G401 (cell line): ENCODE measurements at places on chromosomes 1 and 21. TPM values are rescaled to one million over a fixed set of nuclear protein-coding genes. Genes with fewer than 3 reads are reported as not detected.

GRCh38 chr1:59212706-59213105 lies 84.2 kb upstream of the FGGY start:
- DNase-seq = no peak

DNA sequence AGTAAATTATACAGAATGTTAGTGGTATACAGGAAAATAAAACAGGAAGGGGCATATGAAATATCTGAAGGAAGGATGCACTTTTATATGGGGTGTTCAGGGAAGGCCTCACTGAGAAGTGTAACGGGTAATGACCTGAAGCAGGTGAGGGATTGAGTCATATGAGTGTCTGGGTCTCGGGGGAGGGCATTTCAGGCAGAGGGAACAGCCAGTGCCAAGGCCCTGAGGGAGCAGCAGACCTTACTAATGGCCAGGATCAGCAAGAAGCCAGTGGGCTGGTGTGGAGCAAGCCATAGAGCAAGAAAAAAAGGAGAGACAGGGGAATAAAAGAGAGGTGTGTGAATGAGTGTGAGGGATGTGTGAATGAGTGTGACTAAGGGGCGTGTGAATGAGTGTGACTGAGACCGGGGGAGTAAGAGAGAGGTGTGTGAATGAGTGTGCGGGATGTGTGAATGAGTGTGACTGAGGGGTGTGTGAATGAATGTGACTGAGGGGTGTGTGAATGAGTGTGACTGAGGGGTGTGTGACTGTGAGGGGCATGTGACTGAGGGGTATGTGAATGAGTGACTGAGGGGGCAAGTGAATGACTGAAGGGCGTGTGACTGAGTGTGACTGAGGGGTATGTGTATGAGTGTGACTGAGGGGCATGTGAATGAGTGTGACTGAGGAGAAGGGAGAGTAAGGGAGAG lies 107.2 kb downstream of the GLIS1 start:
- no peak for DNase-seq

- DNase-seq = no peak
Measured at GRCh38 chr1:9720785-9721605, 69.5 kb downstream of the PIK3CD start.

DNA sequence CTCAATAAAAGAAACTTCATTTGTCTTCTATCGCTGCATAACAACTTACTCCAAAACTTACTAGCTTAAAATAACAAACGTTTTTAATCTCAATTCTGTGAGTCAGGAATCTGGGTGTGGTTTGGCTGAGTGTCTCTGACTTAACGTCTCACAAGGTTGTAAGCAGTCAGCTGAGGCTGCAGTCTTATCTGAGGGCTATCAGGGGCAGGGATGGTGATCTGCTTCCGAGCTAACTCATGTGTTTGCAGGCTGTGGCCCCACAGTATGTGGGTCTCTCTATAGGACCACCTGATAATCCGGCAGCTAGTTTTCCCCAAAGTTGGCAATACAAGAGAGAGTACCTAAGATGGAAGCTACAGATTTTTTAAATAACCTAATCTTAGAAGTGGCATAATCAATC lies 234.2 kb upstream of the FGGY start:
- no peak for DNase-seq

Gene KIF21B
- total RNA-seq = 2.9 and 4.7 TPM in 2 replicates

Gene PLEKHN1
- total RNA-seq = 4.3 and 5.5 TPM in 2 replicates

Gene TCEA3
- 0.95 and 1.0 TPM in 2 replicates for total RNA-seq

Gene TDRD5
- not detected in 2 replicates for total RNA-seq

Gene SPTA1
- total RNA-seq = not detected in 2 replicates

Gene ARMH1
- 2.2 TPM in 1 of 2 replicates, not detected in the other for total RNA-seq
